ENCODE measurements at places on chromosomes 6 and 20. TPM values are rescaled to one million over a fixed set of nuclear protein-coding genes. Genes with fewer than 3 reads are reported as not detected.

DNA sequence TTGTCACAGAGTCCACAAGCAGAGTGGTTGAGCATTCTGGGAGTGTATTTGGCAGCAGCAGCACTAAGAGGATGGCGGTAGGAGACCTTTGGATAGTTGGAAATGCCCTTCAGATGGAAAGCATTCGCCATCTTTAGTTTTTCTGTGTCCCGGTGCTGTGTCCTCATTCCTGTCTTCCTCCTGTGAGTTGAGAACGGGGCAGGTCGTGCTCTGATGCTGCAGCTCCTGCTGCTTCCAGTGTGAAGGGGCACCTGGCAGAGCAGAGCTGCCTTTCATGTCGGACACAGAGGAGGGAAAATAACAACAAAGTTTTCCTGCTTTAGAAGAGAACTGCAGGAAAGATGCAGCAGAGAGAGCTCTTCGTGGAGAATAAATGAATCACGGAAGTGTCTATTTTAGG is 194.8 kb downstream of the SLC24A3 start:
- no peak for DNase-seq

DNA sequence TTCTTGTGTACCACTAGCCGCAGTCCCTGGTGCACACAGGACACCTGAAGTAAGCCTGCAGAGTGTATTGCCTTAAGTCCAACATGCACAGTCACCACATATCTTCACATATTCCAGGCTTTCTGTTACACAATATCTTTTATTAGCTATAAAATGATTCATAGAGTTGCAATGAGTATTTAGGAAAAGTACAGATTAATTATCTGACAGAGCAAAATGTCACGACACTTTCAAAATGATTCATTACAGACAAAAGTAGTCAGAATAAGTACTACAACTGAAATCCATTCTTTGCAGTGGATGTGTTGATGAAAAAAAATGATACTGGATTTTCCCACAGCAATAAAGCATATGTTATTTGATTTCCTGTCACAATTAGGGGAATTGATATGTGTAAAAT is 199.5 kb upstream of the ASCC3 start:
- no peak for DNase-seq

DNA sequence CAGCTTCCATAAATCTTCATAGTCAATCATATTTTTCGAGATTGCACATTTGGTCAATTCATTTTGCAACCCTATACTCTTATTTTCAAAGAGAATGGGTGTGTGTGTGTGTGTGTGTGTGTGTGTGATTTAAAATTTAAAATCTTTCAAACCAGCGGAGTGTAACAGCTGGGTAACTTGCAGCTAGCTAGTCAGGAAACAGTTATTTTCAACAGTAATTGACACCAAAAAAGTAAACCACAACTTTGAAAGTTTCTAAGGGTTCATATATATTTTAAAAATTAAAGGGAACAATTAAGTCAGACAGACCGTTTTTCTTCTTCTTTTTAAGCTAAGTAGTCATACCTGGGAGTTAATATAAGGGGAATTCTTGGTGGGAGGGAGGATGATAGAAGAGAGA is 57.0 kb downstream of the PRR18 start:
- DNase-seq, result no peak

GRCh38 chr6:108748959-108749358 is 99.3 kb upstream of the ARMC2 start:
- DNase-seq, result no peak

DNA sequence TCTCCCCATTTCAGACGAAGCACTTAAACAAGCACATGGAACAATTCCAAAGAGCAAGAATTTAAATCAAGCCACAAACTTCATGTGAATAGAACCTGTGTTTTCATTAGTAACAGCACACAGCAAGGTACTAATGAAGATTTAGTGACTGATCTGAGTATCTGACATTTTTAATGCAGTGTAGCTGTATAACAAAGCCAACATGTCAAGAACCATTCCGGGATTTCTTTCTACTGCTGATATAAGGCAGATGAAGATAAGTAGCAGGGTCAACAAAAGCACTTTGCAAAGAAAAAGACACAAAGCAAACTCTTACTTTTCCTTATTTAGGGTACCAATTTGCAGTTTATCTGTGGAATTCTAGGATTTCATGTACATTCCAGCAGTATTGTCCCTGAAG is 11.3 kb downstream of the SLC17A5 start:
- DNase-seq, result no peak

GRCh38 chr20:6898928-6899327 is 131.4 kb downstream of the BMP2 start:
- DNase-seq, result no peak

DNA sequence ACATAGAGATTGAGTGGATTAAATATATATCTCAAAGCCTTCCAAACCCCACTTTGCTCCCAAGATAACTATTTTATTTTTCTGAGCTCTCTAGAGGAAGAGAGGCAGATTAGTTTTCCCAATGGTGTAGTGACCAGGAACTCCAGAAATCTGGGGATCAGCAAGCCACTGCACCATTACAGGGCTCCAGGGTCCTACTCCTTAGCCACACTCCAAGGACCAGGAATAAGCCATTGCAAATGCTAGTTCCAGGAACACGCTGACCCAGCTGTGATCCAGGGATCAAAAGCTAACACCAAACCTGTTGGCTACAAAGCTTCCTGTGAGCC is 97.7 kb upstream of the IYD start:
- DNase-seq, result no peak

GRCh38 chr6:148650941-148651505 is 95.8 kb upstream of the UST start:
- no peak for DNase-seq

DNA sequence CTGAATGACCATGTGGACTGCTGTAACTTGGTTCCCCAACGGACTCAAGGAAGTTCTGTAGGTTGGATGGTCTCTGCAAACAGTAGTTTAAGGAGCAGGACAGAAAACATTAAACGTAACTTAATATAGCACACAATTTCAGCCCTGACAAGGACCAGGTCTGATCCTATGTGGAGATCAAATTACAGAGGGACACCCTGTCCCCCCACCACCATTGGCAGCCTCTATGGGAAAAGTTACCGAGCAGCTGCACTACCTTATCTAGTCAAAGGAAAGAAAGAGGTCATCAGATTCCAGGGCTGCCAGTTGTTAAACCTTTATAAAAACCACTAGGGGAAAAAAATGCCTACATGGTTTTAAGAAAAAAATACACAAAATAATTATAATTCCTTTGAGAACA is 191.5 kb upstream of the RSPO3 start:
- DNase-seq, result no peak

- no peak for DNase-seq
Observed at GRCh38 chr20:64223526-64224067, 32.0 kb upstream of the PCMTD2 start.

DNA sequence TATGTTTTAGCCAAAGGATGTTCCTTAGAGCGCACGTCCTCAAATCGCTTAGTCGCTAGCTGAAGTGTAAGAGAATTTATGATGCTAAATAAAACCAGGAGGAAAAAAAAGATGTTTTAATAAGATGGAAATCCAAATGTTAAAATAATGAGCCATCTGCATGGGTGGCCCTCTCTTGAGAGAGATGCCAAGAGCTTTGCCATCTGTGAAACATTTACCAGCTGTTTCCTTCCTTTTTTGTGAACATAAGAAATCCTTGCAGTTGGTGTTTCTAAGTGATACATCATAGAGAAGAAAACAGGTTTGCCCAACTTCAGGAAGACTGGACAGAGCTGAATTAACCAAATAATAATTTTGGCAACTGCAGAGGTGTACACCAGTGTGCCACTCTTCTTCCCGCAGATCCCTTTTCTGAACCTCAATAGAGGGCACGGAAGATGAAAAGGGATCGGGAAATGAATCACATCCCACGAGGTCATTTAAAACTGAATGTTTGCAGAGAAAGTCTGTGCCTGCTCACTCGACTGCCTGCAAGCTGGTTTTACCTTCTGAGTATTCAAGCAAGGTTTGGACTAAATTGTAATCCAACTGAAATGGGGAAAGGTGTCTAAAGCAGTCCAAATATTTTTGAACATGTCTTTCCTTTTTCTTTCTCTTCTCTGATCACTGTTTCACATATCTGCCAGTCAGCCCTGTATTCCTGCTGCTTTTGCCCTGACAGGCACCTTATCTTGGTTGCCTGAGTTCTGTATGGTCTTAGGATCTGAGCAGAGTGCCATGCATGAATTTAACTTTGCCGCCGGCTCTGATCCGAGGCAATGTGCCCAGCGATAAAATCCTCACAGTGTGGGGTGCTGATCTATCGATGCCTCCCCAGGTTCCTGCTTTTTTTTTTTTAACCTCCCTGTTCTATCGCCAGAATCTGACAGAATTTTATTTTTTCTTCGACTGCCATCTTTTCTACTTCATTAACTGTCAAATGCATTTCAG is 35.5 kb upstream of the TSHZ2 start:
- DNase-seq, result no peak

- no peak for DNase-seq
Observed at GRCh38 chr6:52554684-52555280, 22.1 kb downstream of the TRAM2 start.

DNA sequence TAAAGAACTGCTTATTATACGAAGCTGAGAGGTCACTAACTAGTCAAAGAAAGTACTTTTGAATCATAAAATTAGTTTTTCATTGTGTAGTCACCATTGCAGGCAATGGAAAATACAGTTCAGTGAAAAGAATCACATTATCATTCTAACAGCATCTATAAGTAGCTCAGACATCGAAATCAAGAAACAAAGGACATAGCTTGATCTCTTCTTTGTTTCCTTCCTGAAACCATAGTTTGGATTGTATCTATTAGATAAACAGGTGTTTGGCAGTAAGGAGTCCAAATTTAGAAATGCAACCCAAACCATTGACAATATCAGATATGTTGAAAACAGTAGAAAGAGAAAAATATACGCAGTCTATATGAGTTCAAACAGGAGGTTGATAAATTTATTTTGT is 697.3 kb downstream of the TFAP2A start:
- DNase-seq, result no peak

DNA sequence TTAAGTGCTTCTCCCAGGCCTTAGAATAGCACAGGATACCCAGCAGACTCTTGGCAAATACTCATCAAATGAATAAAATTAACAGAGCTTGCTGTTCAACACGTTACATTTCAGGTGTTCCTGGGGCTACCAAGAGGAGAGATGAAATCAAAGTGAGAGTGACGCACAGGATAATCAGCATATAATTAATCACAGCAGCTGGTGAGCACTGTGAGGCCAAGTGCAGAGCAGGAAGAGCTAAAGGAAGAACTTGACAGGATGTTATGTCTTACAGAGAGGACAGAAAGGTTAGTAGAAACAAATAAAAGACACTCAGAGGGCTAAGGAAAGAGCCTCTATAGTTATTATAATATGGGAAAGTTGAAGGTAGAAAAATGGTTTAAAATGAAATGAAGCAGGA is 8.8 kb downstream of the PPIL1 start:
- no peak for DNase-seq

GRCh38 chr6:108667993-108668392 is 107.3 kb downstream of the FOXO3 start:
- DNase-seq, result no peak

GRCh38 chr6:159493231-159493897 is 199.7 kb downstream of the SOD2 start:
- no peak for DNase-seq

DNA sequence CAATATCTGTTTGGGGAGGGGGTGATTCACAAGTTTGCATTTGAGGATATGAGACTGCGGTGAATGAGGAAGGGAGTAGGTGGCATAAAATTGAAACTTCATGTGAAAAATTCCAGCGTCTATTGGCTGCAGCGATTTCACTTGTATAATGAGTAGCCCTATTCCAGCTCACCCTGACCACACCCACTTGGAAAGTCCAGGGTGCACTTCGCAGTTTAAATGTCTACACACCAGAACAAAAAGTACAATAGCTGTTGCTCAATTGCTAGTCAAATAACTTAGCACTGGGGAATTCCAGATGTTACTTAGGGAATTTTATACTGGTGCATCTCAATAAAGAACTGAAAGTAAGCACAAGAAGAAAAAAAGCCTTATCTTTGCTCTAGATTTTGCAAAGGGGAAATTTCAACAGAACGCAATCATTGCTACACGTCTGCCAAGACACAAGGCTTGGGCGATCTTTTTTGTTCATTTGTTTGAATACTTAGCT is 6.3 kb downstream of the TNFAIP3 start:
- no peak for DNase-seq

DNA sequence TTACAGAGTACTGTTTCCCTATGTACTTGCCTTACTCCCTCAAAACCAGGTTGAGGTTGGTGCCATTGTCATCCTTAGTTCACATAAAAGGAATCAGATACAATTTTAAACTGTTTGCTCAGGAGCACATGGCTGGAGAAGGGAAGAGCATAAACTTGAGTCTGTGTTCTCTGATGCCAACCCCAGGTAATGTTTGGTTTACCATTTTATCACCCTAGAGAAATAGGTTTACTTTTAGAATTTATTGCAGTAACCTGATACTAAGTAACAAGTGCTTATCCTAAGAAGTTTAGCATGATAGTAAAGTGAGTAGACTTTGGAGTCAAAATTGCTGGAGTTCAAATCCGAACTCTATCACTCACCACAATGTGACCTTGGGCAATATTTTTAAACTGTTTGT is 86.3 kb downstream of the RFPL4B start:
- no peak for DNase-seq

DNA sequence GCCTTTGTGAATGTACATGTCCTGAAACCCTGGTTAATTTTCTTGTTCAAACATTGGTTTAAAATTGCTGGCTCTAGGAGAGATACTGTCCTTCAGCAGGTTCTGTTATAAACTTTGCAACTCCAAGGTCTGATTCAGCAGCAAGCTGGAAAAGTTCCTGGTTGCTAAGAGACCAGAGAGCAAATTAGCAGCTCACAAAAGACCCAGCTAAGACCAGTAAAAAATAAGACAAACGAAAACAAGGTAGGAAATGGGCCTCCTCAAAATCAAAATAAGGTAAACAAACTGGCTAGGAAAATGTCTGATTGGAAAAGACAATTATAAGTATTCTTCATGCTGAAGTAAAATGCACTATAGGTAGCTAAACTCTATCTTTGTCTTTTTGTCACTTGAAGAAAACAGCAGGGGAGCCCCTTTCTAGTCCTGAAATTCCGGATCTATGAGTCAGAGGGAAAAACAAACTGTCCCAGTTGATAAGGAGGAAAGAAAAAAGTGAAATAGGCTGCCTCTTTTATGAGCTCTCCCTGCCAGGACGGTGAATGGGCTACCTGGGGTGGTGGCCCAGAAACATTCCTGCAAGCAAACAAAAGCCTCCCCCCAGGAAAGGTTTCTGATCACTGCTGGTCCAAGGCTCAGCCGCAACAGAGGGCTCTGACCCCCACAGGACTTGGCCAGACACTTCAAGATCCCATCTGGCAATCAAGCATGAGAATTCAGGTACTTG is 41.6 kb downstream of the UNC5CL start:
- DNase-seq, result no peak

- no peak for DNase-seq
Observed at GRCh38 chr6:30163918-30164654, 740 bp downstream of the TRIM15 start.

- no peak for DNase-seq
Observed at GRCh38 chr6:149489967-149490366, 5.2 kb upstream of the ZC3H12D start.

The NDUFAF5 gene
- 65.0 TPM for total RNA-seq

The SCRT2 gene
- not detected for total RNA-seq

The IRF4 gene
- total RNA-seq, result 0.89 TPM

The BPIFA1 gene
- total RNA-seq, result not detected

The LRFN2 gene
- total RNA-seq, result not detected

The TMEM244 gene
- not detected for total RNA-seq

The SLC52A3 gene
- 2.8 TPM for total RNA-seq

The SLC44A4 gene
- not detected for total RNA-seq

The PKIG gene
- 274 TPM for total RNA-seq
